ENCODE measurements at places on chromosomes 12 and 14.

GRCh38 chr12:66048835-66049537, 81.6 kb downstream of the LLPH start:
- DNase-seq: no peak

GRCh38 chr12:5480938-5481303, 49.0 kb downstream of the NTF3 start:
- no peak for DNase-seq

DNA sequence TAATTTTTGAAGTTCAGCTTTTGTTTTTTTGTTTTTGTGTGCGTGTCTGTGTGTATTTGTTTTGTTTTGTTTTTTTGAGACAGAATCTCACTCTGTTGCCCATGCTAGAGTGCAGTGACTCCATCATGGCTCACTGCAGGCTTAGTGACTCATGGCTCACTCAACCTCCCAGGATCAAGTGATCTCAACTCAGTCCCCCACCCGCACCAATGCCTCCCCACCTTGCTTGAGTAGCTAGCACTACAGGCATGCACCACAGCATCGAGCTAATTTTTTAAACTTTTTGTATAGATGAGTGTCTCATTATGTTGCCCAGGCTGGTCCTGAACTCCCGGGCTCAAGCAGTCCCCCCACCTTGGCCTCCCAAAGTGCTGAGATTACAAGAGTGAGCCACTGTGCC, 981.4 kb downstream of the BCL11B start:
- DNase-seq: no peak

GRCh38 chr12:116443821-116444589, 115.2 kb upstream of the MAP1LC3B2 start:
- no peak for DNase-seq

GRCh38 chr12:75756771-75757170, 245.4 kb upstream of the KRR1 start:
- no peak for DNase-seq

Data from osteoblast (primary cell).